Lung (tissue), 17 donors: ENCODE measurements at places on chromosomes 4 and X. TPM values are rescaled to one million over a fixed set of nuclear protein-coding genes. Genes with fewer than 3 reads are reported as not detected.

- peak; percentile 50 for DNase-seq
Measured at GRCh38 chr4:88225232-88226105, 58.9 kb downstream of the PPM1K start.

DNA sequence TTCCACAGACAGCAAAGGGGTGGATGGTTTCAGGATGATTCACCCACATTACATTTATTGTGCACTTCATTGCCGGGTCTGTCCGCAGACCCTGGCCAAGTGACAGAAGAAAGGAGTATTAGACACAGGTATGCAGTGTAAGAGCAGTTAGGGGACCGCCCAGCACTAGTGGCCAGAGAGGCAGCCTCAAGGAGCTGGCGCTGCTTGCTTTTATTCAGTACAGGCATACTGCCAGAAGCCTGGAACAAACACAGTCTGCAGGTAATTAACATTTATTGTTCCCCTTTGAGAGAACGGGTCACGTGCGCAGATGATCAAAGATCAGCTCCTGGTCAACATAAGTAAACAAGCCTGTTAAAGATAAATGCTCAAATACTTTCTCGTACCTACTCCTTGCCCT lies 1639.0 kb upstream of the IGFBP7 start:
- DNase-seq = no peak

GRCh38 chrX:136825771-136826170 lies 45.0 kb upstream of the ARHGEF6 start:
- no peak for DNase-seq

DNA sequence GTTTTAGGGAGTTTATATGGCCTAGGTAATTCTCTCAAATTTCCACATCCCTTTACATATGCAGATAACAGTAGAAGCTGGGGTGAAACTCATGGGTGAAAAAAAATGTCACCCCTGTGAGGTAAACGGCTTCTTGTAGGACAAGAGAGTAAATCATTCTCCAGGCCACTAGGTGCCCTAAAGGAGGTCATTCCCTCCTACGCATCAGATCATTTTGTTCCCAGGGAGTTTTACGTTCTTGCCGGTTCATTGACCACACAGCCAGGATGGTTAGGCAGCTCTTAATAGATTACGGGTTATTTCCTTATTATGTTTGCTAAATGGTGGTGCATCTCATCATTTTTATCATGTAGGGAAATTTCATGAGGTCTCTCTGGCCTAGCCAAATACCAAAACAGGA lies 225.8 kb upstream of the NOCT start:
- DNase-seq = no peak

- DNase-seq = no peak
Measured at GRCh38 chr4:41136456-41136855, 77.9 kb downstream of the APBB2 start.

- DNase-seq = no peak
Measured at GRCh38 chr4:175335331-175335730, 417.2 kb downstream of the ADAM29 start.

GRCh38 chr4:136241221-136241986 lies 1290.9 kb downstream of the PCDH18 start:
- no peak for DNase-seq

DNA sequence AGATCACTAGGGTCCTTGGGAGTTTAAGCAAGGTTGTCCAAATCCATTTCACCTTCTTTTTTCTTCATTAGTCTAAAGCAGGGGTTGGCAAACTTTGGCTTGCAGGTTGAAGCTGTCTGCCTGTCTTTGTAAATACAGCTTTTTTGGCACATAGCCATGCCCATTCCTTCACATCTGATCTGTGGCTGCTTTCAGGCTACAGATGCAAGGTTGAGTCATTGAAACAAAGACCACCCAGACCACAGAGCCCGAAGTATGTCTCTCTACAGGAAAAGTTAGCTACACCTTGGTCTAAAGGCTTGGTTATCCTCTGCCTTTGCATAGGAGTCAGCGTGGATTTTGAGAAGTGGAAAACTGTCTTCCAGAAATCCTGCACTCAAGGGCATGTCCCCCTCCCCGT lies 238.1 kb upstream of the STS start:
- no peak for DNase-seq

GRCh38 chr4:53307210-53307609 lies 58.7 kb downstream of the SCFD2 start:
- DNase-seq = no peak

DNA sequence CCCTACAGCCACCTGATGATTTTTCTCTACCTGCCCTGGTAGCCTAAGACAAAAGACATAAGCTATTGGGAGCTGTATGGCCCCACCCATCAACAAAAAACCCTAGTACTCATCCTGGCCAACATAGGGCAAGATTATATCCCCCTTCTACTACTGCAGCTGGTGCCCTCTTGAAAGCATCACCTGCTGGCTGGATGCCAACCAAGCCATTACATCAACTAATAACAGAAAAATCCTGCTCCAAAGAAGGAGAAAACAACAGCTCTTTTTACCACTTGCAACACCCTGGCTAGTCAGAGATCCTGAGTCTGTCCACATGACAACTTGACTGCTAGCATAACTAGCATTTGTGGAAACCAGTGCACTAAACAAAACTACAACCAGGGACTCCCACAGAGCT lies 43.6 kb upstream of the UPRT start:
- no peak for DNase-seq

DNA sequence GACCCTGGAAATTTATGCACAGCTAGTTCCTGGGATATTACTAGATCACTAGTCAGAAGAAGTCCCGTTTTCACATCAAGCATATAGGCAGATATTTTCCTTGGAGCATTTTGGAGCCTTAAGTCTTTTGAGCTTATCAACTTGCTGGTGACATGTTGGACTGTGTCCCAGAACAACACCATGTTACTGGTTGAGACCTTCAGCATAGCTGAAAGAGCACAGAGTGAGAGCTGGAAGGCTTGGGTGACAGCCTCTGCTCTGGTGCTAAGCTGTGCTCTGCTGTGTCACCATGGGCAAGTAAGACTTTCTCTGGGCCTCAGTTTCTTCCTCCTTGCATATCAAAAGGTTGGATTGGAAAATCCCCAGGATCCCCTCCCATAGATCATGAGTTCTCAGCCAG lies 116.6 kb upstream of the FRMPD4 start:
- peak; percentile 52 for DNase-seq

UGT2A1 gene
- not detected for total RNA-seq

SPANXN4 gene
- not detected for total RNA-seq

RAB40A gene
- 0.37 TPM for total RNA-seq
